WTC11 (cell line): ENCODE measurements at places on chromosomes 6 and 20.
A peak's percentile ranks its signal among the peaks of the same experiment; 100 is the strongest.

- no peak for DNase-seq
Observed at GRCh38 chr6:137777687-137778075, 89.4 kb upstream of the TNFAIP3 start.

DNA sequence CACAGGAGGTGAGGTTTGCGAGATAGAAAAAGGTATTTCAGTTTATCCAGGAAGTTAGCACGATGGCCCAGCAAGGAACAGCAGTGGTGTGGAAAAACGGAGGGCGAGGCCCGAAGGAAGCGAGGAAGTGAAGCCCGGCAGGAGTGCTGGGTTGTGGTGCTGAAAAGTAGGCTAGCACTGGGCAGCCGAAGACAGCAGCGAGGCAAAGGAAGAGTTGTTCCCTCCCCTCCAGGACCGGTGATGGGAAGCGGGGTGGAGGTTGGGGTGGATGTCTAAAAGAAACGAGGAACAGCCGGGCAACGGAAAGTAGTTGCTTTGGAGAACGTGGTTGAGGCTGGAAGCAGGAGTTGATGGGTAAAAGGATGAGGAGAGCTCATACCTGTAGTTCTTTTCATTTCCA lies 1.4 kb downstream of the METTL24 start:
- DNase-seq, result no peak

DNA sequence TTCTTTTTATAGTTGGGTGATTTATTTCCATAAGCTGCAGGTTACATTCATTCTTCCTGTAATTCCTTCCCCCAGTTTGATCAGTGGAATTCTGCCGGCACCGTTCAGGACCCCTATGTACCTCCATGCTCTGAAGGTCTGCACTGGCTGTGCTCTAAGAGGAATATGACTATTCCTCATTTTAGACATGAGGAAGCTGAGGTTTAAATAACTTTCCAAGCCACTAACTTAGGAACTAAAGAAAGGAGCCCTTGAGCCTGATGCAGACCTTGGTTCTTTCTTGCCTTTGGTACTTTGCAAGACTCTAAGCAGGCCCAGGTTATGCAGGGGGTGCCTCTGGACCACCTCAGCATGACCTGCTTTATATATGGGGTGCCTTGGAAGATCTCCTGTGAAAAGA lies 318.5 kb downstream of the QKI start:
- DNase-seq, result no peak

GRCh38 chr6:27755768-27756167 lies 156.4 kb downstream of the OR2B2 start:
- DNase-seq, result no peak

DNA sequence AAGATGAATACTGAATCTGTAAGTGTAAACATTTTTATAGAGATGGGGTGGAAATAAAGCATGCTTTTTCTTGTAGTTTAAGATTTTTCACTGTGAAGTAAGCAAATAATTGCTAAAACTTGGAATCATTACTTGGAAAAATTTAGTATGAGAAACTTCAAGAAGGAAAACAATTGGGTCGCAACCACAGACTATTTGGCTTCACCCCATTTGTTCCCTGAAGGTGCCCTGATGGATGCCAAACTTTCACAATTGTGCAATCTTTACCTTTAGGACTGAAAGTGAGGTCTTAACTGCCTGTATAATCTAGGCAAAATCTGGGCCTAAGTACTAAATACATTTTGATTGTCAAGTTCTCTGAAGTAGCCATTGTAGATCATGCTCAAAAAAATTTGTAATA lies 330.1 kb downstream of the HDGFL1 start:
- DNase-seq, result no peak

DNA sequence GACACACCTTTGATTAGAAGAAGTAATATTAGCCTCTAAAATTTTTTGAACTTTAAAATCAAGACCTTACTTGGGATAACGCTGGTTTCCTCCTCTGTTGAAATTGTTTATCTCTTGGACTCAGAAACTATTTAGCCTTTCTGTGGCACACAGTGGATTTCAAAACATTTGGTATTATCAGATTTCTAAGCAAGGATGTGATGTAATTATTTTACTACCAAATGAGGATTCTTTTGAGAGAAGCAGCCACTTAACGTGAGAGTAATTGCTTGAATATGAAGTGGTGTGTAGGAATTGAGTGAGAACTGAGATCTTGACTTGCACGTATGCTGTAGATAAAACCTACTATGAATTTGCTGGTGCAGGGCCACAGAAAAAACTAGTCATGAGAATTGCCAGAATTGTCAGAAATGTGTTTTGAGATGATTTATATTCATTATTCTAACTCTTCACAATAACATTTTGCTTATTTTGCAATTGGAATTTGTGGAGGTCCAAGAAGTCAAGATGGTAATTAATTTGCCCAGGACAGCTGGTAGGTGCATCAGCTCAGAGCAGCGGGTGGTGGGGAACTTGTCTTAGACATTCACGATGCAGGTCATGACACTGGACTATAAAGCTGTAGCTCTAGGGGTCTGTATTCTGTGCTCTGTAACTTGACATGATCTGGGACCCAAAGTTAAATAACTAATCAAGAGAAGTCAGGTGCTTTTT lies 53.4 kb downstream of the AKAP12 start:
- no peak for DNase-seq

DNA sequence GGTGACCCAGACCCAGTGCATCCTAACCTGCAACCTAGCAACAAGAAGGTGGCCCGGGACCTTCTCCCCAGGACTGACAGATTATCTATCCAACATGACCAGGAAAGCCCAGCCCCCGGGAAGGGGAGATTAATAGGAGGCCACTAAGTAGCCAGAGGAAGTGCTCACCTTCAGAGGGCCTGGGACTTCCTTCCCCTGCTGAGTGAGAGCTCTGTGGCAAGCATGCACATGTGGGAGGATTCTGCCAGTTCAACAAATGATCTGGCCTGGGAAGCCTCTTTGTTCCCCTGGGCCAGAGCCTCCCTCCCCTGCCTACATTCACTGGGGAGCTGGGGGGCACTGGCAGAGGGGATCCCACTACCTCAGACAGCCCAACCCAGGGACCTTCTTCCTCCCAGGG lies 39.6 kb downstream of the SHLD1 start:
- DNase-seq, result no peak

- DNase-seq, result peak; percentile 83
Observed at GRCh38 chr6:44072959-44073611, 54.2 kb downstream of the MRPL14 start.

DNA sequence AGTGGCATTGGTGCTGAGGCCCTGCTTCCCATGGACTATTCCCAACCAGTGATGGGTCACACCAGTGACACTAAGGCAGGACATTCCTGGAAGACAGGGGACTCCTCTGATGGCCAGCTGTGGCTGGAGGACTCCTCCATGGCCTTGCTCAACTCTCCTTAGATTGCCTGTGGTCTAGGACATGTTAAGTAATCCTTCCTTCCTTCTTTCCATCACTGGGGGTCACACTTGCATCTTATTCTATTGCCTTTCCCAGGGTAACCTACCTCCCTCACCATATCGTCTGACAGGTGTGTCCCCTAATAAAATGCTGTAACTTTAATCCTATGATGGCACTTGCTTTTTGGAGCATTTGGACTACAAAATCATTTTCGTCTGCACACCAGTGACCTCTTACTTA lies 24.5 kb upstream of the HLA-A start:
- no peak for DNase-seq

GRCh38 chr6:169409742-169410312 lies 156.2 kb upstream of the THBS2 start:
- no peak for DNase-seq
